C1 segment of cervical spinal cord (tissue), 14 donors: ENCODE measurements at places on chromosomes 7 and 10.
A peak's percentile ranks its signal among the peaks of the same experiment; 100 is the strongest.

GRCh38 chr7:12706900-12707536, 19.6 kb downstream of the ARL4A start:
- no peak for DNase-seq

DNA sequence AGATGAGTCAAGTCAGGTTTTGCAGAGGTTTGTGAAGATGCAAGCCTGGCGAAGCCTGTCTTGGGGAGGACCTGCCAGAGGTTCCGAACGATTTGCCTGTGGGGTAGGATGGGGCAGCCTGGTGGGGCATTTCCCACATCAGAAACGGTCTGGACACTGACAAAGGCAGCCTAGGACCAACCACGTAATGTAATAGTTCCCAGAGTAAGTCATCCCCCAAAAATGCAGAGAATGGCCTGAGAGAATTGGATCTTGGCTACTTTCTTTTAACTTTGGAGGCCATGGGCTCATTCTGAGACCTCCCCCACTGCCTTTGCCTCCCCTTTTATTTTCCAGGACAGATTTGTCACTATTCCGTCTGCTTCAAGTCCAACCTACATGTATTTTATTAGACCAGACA, 168.9 kb upstream of the SH2B2 start:
- DNase-seq, result no peak

- no peak for DNase-seq
Observed at GRCh38 chr10:12971001-12971788, 30.3 kb downstream of the CCDC3 start.

GRCh38 chr7:2943851-2944601, 99.6 kb downstream of the CARD11 start:
- DNase-seq, result no peak

DNA sequence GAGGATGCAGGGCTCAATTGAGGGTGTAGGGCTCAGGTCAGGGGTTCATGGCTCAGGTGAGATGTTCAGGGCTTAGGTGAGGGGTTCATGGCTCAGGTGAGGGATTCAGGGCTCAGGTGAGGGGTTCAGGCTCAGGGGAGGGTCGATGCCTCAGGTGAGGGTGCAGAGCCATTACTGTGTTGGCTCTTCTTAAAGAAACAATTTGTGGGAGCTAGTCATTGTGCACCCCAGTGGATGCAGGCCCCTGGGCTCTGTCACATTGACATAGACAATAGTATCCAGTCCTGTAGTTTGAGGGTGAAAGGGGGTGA, 86.7 kb downstream of the ADCY1 start:
- no peak for DNase-seq

DNA sequence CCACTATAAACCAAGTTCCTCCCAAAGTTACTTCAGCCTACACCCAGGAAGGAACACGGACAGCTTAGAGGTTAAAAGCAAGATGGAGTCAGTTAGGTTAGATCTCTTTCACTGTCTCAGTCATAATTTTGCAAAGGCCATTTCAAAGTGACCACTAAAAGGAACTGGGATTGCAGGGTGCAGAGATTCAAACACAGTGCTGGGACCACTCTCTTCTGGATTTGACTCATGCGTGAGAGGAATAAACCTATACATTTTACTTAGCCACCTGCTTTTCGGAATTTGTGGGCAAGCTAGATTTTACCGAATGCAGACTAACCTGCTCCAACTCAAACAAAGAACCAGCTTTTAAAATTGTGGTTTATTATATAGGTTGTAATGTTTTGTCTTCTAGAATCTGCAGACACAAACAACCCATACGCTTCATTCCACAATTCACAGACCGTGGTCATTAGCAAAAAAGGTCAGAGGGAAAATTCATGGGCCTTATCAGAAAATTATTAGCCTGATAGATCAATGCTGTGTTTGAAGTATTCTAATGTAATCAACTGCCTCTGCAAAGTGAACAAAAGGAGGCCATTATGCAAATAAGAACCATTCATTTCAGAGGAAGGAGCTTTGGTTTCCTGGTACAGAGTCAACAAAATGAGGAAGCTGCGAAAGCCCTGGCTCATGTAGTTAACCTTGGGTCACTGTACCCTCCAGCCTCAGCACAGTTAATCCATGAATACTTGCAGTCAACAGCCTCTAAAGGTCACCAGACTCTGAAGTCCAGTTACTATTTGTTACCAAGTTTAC, 342.7 kb upstream of the KLF6 start:
- no peak for DNase-seq

DNA sequence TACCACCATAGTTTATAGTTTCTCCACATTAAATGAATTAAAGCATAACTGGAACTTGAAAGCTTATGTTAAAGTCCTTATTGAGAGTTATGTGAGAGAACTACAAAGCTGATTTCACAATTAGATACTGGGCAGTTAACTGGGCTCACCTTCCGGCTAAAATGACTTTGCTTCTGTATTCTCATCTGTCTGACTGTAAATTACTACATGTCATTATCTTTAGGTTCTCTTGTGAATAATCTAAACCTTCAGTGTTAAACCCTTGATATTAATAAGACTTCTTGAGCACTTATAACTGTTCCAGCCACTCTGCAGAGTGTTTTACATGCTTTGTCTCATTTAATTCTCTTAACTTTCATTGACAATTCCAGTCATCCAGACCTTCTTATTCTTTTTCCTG, 3.9 kb downstream of the KLHL7 start:
- no peak for DNase-seq

- DNase-seq, result no peak
Observed at GRCh38 chr7:1214516-1214915, 18.2 kb upstream of the UNCX start.

DNA sequence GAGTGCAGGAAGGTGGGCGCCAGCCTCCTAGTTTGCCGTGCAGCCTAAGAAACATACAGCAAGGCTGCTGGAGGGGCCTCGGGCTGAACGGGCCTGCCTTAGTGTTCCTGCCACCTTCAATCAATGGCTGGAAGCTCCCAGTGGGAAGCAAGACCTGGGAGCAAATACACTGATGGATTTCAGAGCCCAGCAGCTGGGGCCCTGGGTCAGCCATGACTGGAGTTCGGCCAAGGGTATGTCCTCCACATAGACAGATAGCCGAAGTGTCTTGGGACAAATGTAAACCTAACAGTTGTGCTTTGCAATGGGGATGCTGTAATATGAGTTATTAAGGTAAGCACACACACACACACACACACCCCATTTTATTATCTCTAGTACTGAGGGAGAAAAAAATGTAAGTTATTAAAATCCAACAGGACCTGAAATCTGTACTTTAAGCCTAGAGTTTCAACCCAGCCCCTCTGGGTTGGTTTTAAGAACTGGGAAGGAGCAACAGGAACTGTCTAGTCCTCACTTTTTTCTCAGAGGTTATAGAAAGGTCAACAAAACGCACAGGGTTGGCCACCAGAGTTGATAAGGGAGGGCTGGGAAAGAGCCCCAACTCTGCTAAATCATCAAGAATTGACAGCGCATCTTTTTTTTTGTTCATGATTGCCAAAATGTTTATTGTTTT, 50.0 kb upstream of the CELF2 start:
- DNase-seq, result no peak

DNA sequence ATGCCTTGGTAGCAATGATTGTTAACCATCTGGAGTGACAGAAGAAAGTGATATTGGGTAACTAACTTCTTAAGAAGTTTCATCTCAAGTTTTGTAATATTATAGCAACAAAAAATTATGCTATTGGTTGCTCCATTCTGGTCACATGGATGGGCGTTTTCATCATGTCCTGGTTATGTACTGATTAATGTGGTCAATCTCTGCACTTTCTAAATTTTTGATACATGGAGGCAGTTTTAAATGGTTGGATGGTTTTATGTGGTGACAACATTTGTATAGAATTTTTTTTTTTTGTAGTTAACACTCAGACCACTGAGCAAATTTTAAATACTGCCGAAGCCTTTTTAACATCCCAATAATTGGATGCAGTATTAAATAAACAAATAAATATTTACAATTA, 55.2 kb upstream of the CCAR1 start:
- DNase-seq, result no peak

DNA sequence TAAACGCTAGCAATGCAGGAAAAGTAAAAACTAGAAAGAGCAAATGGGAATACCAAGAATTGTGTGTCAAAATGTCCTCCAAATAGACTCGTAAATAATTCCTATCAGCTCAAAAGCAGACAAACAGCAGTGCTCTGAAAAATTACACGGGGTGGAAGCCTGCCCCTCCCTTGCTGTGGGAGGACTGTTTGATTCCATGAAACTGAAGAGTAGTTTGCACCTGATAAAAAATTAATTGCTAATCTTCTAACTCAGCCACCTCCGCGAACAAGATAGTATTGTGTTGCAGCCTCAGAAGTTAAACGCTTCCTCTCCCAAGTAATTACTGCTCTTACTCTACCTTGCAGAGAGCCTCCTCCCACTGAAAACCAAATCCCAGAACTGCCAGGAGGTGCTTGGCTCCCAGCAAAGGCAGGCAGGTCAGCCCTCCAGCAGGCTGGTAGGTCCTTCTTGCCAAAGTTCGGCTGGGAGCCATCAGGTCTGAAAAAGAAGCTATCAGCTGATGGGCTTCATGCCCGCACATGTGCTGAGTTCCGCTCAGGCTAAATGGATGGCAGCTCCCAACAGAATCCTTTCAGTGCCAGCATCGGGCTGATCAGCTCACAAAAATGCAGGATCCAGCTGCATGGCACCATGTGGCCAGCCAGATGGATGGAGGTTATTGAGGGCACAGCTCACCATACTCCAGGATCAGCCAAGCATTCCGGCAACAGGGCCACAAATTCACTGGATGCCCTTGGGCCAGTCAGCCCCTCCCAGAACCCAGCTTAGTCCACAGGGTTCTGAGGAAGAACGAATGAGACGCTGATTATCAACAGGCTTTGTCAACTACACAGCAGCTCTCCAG, 37.1 kb downstream of the MAD1L1 start:
- peak; percentile 48 for DNase-seq

- no peak for DNase-seq
Observed at GRCh38 chr10:82089327-82089726, 214.3 kb downstream of the NRG3 start.

DNA sequence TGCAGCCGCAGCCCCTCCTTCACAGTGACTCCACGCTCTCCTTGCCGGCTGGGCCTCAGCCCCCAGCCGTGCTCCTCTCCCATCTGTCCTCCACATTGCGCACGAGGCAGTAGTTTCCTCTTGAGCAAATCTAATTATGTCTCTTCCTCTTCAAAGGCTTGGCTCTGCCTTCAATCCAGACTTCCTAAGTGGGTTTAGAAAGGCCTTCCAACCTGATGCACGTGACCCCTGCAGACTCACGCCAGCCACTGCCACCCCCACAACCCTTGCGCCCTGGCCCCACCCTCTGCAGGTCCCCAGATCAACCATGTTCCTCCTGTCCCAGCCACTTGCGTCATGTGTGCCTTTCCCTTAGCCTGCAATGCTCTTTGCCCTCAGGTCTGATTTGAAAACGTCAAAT, 75.0 kb upstream of the ADAM12 start:
- DNase-seq, result no peak

DNA sequence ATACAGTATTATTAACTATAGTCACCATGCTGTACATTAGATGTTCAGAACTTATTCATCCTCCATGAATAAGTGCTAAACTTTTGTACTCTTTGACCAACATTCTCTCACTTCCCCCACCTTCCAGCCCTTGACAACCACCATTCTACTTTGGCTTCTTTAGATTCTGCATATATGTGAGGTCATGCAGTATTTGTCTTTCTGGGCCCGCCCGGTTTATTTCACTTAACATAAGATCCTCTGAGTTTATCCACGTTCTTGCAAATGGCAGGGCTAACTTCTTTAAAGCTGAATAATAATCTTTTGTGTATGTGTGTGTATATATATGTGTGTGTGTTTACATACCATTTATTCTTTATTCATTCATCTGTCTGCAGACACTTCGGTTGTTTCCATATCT, 336.8 kb downstream of the BBS9 start:
- DNase-seq, result no peak
